ENCODE measurements at places on chromosomes 4 and X.

GRCh38 chr4:7651461-7651921, 216.8 kb upstream of the PSAPL1 start:
- no peak for DNase-seq

DNA sequence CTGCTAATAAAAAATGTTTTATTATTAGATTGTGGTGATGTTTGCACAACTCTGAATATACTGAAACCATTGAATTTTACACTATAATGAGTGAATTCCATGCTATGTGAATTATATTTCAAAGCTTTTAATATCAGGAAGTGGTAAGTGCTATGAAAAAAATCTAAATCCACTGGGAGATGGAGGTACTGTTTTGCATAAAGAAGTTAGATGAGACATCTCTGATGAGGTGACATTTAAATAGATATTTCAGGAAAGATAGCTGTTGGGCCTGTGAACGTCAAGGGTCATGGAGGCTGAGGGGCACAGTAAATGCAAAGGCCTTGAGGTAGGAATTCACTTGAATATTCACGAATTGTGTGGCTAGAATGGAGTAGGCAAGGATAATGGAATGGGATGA, 12.3 kb downstream of the DCUN1D4 start:
- no peak for DNase-seq

GRCh38 chr4:1337376-1337831, 9.6 kb upstream of the UVSSA start:
- DNase-seq = no peak

DNA sequence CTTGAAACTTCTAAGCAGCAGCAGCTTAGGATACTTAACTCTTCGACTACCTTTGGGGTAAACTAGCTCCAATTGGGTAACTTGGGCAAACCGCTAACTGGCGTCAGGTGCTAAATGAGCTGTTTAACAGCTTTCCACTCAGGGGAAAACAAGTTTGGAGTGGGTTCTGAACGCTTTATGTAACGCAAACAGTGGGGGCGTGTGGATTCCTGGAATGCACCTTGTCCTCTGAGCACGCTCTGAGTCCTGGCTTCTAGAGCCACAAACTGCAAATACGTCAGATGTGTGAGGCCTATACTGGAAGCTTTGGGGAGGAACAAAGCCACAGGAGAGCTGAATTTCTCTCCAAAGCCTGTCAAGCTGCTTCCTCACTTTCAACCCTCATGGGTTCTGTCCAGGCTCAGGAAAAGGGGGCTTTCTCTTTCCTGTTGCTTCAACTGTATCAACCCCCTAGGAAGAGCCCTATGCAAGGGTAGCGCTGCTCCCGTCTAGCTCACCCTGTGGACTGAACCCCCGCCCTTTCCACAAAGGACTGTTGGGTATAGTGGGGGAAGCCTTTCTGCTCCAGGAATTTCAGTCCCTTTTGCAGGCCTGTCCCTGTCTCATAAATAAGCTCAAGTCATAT, 4.5 kb upstream of the WDR1 start:
- DNase-seq = no peak

GRCh38 chr4:76365636-76366035, 55.3 kb downstream of the CCDC158 start:
- DNase-seq = no peak

DNA sequence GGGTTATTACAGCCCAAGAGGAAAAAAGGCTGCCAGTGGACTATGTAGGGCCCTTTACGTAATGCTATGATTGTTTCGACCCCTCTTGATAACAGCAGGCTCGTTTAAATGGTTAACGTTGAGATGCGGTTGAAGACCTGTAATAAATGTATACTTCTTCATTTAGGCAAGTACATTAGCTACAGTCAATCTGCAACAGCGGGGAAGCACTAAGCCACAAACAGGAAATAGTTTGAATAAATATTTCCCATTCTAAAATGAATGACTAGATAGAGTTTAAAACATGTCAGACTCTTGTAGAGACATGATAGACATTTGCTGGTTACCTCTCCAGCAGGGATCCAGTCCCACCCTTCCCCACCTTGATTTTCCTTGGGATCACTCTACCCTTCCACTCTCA, 38.1 kb upstream of the STIM2 start:
- no peak for DNase-seq

DNA sequence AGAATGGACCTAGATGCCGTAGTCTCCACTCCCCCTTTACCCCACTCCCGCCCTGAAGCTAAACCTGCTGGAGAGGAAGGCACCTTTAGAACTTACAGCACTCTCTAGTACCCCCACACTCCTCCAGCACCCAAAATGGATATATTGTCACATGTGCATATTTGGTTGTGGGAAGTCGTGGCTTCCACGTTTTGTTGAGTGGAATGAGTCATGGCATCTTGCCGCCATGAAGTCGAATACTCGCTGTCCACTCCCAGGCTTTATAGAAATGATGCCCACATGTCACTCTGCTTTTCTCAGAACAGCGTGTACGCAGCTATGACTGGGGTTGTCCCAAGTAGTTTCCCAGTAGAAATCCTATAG, 545 bp downstream of the ABCE1 start:
- peak; percentile 33 for DNase-seq

DNA sequence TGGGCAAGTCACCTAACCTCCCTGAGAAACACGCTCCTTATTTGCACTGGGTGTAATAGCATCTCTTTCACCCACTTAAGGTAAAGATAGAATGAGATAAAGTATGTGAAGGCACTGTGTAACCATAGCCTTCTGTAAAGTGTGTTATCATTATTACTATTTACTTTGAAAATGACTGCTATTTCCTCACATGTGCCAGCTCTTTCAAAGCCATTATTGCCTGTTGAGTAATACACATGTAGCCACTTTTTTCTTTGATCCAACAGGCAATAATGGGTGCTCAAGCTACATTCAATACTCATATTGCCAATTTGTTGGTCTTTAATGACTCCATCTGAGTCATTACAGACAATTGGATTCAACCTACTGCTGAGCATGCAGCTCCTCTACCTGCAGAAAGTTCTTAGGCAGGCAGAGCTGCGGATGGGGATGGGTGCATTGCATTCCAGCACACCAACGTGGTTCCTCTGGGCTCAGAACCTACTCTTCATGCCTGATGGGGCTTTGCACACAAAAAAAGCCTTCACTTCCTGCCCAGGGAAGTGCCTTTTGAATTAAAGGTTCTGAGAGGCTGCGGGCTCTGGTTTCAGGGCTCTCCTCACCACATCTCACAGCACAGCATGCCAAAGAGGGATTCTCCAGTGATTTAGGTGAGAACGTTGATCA, 9.7 kb downstream of the PTCHD1 start:
- DNase-seq = no peak

- DNase-seq = no peak
Measured at GRCh38 chrX:96540111-96540631, 144.5 kb upstream of the DIAPH2 start.

- no peak for DNase-seq
Measured at GRCh38 chr4:56786955-56787354, 34.5 kb downstream of the SPINK2 start.

DNA sequence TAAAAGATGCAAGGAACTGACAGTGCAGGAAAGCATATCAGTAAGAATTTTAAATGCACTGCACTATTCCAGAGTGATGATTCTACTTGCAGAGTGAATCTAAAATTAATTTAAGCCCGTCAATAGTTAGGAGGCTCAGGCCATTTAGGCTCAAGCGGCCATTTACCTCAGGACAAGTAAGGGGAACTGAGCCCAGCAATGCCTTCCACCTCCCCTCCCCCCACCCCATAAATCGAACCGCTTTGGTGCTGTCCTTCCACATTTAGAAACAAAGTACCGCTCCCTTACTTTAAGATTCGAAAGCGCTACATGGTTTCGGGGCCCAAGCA, 665 bp downstream of the RBM41 start:
- no peak for DNase-seq

DNA sequence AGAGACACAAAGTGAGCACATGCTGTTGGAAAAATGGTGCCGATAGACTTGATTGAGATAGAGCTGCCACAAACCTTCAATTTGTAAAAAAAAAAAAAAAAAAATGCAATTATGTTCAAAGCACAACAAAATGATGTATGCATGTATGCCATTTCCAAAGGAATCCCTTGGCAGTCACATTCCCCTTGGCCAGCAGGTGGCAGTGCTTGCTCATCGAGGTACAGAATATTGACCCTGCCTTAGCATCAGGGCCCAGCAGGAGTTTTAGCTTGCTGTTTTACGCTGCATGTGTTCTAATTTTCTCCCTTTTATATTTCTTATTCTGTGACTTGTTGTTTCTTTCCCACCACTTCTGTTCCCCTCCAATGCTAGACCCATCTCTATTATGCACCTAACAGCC, 34.5 kb upstream of the CYBB start:
- DNase-seq = peak; percentile 84

DNA sequence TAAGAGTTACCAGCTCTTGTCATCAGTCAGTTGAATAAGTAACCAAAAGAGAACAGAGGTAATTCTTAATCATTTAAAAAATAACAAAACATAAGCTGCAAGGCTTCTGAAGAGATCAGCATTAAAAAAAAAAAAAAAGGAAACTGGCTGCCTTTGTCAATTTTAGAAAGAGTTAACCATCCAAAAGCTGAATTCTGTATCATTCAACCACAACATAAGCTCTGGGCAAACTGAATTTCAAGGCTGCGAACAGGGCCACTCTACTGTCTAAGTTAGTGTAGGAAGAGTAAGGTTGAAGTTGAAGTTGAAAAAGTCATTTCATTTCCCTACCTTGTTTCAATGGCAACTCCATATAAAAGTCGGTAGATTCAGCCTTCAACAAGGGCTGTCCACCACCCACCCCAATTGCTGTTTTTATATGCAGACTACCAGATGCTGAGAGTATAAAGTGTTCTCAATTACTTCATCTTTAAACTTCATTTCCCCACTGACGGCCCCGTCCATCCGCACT, 1.1 kb upstream of the LIN54 start:
- no peak for DNase-seq

DNA sequence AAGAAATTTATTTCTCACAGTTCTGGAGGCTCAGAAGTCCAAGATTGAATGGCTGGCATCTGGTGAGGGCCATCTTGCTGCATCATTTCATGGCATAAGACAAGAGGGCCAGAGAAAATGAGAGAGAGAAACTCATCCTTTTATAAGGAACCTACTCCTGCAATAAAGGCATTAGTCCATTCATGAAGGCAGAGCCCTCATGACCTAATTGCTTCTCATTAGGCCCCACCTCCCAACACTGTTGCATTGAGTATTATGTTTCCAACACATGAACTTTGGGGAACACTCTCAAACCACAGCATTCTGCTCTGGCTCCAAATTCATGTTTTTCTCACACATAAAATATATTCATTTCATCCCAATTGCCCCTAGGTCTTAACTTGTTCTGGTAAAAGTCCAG, 14.2 kb downstream of the RNF175 start:
- no peak for DNase-seq

DNA sequence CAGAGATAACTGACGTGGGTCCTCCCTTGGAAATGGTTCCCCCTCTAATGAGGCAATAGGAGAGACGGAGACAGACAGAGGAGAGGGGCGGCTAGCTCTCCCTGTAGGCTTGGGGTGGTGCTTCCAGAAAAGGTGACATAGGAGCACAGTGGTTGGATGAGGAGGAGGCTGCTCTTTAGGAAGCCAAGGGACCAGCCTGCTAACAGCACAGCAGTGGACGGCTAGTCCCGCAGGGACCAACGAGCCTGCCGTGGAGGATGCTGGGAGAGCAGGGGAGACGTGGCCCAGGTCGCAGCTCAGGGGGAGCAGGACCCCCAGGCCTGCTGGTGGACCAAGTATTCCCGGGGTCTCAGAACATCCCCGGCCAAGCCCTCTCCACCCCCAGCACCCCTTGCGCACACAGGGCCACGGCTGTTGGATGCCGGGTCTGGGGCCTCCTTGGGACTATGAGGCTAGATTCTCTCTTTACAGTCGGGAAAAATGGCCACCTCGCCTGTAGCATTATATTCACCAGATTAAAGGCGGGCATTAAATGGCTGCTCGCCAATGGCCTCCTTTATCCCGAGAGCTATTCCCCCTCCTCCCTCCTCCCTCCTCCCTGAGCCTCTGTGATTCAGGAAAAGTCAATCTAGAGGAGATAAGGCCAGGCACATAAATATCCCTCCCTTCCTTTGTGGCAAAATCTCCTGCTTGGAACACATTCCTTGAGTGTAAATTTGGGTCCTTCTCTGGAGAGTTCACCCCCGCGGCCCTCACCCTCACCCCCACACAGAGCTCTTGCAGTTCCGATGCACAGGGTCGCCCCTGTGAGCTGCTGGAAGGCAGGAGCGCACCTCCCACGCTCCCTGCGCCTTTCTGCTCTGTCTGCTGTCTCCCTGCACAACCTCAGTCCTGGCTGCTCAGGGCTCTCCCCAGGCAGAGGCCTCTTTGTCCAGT, 30.5 kb upstream of the NSG1 start:
- no peak for DNase-seq

DNA sequence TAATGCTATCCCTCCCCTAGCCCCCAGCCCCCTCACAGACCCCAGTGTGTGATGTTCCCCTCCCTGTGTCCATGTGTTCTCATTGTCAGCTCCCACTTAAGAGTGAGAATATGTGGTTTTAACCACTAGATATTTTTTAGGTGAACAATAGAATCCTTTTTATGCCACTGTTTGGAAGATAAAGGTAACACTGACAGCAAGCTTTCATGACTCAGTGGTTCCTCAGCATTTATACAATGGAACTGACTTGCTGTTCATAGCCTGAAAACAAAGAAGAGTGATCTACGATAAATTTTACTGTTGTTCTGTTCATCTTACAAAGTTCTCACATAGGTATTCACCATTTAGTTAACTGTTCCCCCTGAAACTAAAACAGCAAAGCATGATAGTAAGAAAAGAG, 147.8 kb downstream of the ARHGAP10 start:
- no peak for DNase-seq

DNA sequence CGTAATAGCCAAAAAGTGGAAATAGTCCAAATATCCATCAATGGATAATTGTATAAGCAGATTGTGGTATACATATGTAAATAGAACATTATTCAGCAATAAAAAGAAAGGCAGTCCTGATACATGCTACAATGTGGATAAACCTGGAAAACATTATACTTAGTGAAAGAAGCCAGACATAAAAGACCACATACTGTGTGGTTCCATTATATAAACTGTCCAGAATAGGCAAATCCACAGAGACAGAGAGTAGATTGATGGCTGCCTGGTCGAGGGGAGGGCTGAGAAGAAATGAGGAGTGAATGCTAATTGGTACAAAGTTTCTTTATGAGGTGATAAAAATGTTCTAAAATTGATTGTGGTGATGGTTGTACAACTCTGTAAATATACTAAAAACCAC, 397.4 kb upstream of the RPS6KA3 start:
- no peak for DNase-seq

GRCh38 chr4:26542991-26543390, 40.9 kb upstream of the TBC1D19 start:
- no peak for DNase-seq

GRCh38 chrX:107629540-107629909, 1.2 kb downstream of the PRPS1 start:
- no peak for DNase-seq

GRCh38 chrX:2897311-2897689, 31.8 kb downstream of the ARSD start:
- DNase-seq = no peak

DNA sequence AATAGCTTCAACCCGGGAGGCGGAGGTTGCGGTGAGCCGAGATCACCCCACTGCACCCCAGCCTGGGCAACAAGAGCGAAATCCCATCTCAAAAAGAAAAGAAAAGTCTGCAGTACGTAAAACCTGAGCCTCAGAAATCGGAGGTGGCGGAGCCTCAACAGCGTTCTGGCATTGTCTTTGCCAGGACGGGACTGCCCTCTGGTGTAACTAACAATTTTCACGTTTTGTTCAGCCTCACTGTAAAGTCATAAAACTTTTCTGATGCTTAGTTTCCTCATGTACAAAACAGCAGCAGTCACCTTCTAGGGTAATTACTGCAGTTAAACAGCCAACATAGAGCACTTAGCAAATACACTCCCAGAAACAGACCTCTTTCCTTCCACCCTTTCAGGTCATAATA, 121.7 kb downstream of the RBM47 start:
- DNase-seq = no peak

GRCh38 chrX:6732101-6732500, 197.2 kb upstream of the VCX3A start:
- DNase-seq = no peak

All from trophoblast cell (in vitro differentiated cells and primary cell).